HCT116 (cell line): ENCODE measurements at places on chromosomes 6 and 20.

- DNase-seq = no peak
Measured at GRCh38 chr20:9165261-9165660, 96.4 kb downstream of the PLCB4 start.

- no peak for DNase-seq
Measured at GRCh38 chr6:40874495-40874894, 164.5 kb downstream of the UNC5CL start.

DNA sequence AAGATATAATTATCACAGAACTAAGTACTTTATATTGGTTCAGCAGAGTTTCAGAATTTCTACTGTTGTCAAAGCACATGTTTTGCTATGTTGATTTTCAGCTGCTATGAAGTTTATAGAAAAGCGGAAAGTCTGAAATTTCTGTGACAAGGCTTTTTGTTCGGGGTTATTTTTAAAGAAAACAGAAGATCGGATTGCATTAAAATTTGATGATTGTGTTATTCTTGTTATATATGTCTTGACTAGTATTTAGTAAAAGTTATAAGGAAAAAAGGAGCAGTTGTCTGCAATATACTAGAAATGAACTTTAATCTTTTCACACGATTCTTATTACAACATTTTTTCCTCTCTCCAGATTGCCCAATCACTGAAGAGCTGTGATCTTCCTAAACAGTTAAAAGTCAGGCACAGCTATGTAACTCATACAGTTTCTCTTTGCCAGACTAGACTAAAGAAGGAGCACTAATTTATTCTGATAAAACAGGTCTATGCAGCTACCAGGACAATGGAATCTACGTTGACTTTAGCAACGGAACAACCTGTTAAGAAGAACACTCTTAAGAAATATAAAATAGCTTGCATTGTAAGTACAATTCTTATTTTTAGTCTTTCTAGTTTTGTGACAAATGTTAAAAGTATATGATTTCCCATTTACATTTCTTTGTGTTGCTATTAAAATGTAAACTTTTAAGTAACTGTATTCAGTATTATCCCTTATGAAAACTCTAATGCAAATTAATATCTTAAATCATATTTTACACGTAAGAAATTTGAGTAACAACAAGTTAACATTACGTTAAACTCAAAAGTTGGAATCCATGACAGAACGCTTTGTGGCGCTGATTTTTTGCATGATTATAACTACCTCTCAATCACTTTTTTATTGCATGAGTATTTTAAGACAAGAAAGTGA, at the start of gene ENPP3:
Gene ENPP3, plus strand, starts transcription at position 423 of the 913 bp plus-strand sequence. Its CDS starts 83 bp downstream, at position 506.
- DNase-seq = no peak

- DNase-seq = no peak
Measured at GRCh38 chr20:51695574-51696303, 72.5 kb downstream of the ATP9A start.

DNA sequence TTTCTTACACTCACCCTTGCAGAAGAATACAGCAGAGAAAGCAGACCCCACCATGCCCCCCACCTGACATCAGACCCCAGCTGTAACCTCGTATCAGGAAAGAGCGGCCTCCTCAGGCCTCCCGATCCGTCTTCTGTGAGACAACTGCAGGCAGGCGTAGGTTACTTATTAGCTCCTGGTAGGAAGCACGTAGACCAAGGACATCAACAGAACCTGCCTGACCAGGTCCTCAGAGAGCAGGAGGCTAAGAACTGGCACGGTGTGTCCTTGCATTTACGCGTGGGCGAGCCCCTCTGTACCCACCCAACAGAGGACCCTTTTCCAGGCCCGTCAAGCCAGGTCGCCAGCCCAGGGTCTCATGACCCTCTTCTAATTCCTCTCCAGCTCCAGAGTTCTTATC, 51.0 kb downstream of the ABHD12 start:
- no peak for DNase-seq

DNA sequence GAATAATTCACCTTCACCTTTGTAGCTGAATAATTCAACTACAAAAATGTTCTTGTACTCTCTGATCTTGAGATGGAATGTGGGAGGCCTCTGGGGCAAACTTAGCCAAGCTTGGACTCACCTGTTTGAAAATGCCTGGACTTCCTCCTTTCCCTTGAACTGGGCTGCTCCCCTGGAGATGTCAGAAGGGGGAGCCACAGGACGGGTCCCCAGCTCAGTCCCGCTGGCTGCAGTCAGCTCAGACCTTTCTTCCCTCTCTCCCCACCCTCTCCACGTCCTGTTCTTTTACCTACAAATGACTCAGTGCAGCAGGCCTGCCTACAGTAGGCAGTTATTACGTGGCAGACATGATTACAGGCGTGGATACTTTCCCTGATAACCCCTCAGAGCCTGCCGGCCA, 131.5 kb upstream of the RALGAPA2 start:
- DNase-seq = no peak

- peak; percentile 13 for DNase-seq
Measured at GRCh38 chr6:33172688-33173534, 19.4 kb downstream of the COL11A2 start.

DNA sequence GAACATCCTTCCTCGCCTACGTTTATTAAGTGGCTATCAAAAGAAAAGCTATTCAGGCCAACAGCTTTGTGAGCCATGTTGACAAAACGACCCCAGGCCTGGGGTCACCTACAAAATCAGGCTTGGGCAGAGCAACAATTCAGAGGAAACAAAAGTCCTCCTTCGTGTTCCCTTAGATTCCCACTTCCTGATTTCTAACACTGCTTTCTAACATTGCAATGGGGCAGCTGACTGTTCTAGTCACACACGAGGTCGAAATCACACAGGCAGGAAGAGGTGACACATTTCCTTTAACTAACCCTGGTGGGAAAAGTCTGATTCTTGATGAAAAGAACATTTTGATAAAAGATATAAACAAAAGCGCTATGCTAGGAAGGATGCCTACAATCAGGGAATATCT, 31.9 kb downstream of the WDR27 start:
- DNase-seq = no peak

GRCh38 chr6:163761481-163761880, 347.0 kb downstream of the QKI start:
- no peak for DNase-seq

DNA sequence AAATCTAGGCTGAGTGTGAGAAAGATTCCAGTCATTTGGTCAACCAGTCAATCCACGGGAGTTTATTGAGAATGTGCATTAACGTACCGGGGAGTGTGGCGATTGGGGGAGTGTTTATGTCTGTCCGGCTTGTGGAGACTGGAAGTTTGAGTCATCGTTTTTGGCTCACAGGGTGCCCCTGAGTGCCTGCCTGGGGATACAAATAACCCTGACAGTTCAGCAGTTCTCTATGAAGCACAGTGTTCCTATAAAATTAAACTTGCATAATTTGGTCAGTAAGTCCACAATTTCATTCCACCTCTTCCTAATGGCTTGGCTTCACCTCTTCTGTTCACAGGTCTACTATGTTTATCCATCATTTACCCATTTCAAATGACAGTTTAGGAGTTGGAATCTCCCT, 72.6 kb upstream of the PLEKHG1 start:
- DNase-seq = no peak

DNA sequence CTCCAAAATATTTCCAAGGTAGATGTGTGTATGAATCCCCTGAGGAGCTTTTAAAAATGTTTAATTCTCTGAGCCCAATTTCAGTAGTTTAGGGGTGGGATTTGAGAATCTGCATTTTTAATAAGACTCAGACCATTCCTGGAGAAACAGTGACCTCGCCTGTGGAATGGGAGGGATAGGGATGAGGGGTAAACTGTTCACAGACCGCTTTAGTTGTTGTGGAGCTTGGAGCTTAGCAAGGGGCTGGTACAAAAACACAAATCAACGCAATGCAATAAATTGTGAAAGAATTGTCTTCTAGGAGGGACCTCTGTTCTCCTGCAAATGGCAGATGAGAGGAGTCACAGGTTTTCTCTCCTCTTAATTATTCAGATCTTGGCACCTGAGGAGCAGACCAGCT, 239.3 kb upstream of the SULF2 start:
- DNase-seq = no peak

- no peak for DNase-seq
Measured at GRCh38 chr20:1499528-1500420, 8.6 kb upstream of the SIRPB2 start.

DNA sequence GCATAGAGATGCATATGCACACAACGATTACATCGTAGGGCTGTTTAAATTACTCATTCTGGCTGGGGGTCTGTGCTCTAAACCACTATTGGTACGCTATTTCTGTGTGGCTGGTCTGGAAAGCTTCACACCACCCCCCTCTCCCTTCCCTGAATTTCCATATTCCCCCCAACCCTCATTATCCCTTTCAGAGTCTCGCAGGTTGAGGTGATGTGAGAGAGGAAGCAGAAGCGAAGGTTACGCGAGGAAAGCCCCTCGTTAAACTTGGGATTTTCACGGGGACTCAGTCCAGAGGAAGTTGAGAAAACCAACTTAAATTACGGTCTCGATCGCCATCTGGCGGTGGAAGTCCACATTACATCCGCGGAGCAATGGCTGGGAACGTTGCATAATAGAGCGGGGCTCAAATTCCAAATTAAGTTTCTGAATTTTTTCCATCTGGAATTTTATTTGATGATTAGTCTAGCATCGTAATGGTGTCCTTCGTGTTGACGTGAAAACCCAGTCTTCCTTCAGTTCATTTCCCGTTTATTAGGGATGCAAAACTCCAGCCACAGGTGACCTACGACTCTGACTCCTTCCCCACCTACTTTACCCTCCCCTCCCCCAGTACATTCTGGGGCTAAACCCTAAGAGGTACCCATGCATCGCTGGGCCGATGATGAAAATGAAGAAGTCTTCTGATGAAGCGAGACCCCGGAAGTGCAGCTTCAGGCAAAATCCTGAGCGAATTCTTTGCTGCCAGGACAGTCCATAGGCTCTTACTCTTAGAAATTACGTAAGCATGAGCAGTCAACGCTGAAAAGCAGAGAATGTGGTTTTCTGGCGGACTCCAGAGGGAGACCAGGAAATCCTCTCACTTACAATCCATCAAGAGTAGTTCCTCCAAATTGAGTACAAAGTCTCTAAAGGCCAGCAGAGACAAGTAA, 19.7 kb downstream of the HLA-DOB start:
- peak; percentile 31 for DNase-seq

- DNase-seq = no peak
Measured at GRCh38 chr20:23225407-23226060, 125.1 kb upstream of the NXT1 start.

DNA sequence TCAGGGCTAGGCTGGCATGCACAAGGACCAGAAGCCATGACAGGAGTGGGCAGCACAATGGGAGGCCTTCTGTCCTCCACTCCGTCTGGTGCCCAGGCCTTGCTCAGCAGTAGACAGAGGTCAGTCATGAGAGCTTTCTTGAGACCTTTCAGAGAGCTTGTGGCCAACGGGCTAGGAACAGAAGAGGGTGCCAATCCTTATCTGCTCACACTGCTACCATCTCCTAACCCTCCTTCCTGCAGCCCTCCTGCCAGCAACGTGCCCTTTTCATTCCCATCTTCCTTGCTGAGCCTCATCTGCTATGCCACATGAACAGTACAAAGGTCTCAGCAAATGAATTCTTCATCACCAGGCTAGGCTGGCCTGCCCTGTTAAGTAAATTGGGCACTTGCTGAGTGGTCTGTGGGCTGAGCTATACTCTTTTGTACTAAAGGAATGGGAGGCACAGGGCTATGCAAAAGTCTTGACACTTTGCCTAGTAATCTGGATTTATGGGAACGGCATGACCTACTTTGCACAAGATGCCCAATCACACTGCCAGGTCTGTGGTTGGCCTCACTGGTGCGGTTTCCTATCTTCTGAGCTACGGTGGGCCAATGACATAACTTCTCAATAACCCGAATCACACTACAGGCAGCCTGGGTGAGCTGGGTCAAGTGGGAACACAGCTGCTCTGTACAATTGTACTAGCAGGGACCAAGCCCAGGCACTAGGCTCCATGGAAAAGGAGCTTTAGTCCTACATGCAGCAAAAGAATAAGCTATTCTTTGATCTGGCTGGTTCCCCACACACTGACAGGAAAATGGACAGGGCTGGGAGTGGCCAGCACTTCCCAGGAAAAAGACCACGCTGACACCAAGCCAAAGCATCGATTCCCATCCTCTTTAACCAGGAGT, 47.8 kb downstream of the ELOVL5 start:
- DNase-seq = no peak

DNA sequence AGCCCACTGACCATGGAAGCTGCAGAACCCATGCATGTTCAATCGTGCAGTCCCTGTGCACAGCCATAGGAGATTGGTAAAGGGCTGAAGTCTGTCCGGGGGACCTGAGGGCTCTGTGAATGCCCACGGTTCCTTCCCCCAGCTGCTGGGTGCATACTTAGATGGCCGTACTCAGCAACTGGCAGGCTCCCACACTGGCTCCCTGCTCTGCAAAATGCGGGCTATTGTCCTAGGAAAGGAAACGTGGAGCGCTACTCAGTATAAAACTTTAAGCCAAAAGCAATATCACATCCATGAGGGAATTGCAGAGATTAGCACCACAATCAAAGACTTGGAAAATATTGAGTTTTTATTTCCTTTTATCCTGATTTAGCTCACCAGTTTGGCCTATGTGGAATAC, 202.0 kb downstream of the WDR27 start:
- DNase-seq = no peak

DNA sequence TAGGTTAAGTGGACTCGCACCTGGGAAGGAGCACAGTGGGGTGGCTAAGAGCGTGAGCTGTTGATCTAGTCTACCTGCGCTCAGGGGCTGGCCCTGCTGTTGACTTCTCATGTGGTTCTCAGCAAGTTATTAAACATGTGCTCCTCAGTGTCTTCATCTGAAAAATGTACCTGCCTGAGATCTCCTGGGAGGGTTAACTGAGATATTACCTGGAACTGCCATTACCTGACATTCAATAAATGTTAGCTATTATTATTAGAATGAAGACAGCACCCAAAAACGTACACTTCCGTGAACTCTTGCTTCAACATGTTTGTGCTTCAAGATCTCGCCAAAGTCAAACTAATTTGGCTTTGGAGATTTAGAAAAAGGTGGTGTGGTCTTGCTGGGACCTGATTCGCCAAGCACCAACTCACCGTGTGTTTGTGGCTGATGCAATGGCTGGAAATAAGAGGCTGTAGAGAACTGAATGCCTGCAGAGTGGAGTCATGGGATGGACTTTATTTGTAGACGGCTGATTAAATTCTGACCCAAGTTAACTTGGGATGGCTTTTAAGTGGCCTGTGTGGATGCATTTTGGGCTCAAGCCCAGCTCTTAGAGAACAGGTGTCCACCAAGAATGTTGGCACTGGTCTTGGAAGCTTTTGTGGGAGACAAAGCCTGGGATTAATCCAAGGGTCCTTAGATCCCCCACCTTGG, 692.9 kb downstream of the QKI start:
- DNase-seq = no peak

DNA sequence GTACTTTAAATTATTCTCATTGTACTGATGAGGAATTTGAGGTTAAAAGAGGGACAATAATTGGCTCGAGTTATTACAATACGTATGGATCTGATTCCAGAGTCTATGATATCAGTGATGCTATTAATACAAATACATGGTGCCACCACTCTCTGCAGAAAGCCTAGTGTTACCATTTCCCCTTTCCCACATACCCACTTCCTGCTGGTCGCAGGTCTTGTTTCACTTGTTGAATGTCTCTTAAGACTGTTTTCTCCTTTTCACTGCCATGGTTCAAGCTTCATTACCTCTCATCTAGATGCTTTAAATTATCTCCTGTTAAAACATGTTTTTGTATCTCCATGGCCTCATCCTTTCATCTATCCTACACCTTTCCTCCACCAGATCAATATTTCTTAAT, 62.0 kb downstream of the FHL5 start:
- no peak for DNase-seq
